ENCODE measurements at places on chromosomes 6 and 20. TPM values are rescaled to one million over a fixed set of nuclear protein-coding genes. Genes with fewer than 3 reads are reported as not detected.

The NMBR gene
- total RNA-seq = 0.11 TPM

The COL12A1 gene
- 765 TPM for total RNA-seq

The FOXF2 gene
- 0.25 TPM for total RNA-seq

The SLC2A4RG gene
- total RNA-seq = 32.0 TPM

The SNTA1 gene
- total RNA-seq = 15.7 TPM

The MACROD2 gene
- 3.6 TPM for total RNA-seq

The IL17F gene
- not detected for total RNA-seq

The PI3 gene
- total RNA-seq = not detected

The FRS3 gene
- 1.5 TPM for total RNA-seq

The CHMP4B gene
- 39.6 TPM for total RNA-seq
